ENCODE measurements at places on chromosomes 11 and 22. TPM values are rescaled to one million over a fixed set of nuclear protein-coding genes. Genes with fewer than 3 reads are reported as not detected.
A peak's percentile ranks its signal among the peaks of the same experiment; 100 is the strongest.

The COPB1 gene
- 93.5 TPM for total RNA-seq

The C11orf58 gene
- total RNA-seq: 142 TPM

The FOLR2 gene
- not detected for total RNA-seq

GRCh38 chr11:121536126-121536525, 83.4 kb upstream of the SORL1-AS1 start:
- peak; percentile 41 for DNase-seq

The DDIAS gene
- total RNA-seq: 26.9 TPM

DNA sequence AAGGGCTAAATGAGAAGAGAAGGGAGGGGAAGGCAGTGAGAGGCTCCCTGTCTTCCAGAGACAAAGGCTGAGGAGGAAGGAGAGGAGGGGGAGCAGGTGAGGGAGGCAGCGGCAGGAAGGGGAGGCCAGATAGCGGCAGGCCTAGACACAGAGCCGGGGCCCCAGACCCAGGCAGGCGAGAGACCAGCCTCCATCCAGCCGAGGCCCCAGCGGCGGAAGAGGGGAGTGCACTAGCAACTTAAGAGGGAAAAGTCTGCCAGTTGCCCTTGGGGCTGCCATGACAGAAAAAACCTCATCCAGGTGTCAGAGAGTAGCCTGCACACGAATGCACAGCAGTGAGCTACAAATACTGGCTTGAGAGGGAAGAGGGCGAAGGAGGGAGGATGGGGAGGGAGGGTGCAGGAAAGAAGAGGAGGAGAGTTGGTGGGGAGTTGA, 46.7 kb downstream of the IGLL1 start:
- peak; percentile 74 for DNase-seq

- DNase-seq: no peak
Observed at GRCh38 chr22:44395118-44396005, 82.6 kb upstream of the SHISAL1 start.

GRCh38 chr22:49751966-49752597, 75.6 kb downstream of the BRD1 start:
- DNase-seq: no peak

- DNase-seq: peak; percentile 58
Observed at GRCh38 chr11:75597636-75598035, 35.6 kb downstream of the SERPINH1 start.

GRCh38 chr11:82756765-82757639, 23.3 kb upstream of the FAM181B start:
- peak; percentile 53 for DNase-seq

DNA sequence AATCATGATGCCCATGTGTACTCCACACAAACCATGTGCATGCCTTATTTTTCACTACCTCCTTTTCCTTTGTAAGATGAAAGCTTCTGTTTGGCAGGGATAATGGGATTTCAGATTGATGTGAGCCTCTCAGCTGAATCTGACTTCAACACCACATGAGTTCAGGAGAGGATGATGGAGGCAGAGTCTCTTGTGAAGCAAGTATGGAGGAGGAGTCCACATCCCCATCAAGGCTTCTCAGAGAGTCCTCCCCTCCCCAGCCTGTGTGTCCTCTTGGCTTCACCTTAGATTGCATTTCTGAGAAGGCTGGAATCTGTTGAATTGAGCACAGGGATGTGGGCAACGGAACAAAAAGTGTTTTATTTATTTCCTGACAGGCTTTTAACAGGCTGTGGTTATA, 370.4 kb downstream of the FAT3 start:
- DNase-seq: no peak

DNA sequence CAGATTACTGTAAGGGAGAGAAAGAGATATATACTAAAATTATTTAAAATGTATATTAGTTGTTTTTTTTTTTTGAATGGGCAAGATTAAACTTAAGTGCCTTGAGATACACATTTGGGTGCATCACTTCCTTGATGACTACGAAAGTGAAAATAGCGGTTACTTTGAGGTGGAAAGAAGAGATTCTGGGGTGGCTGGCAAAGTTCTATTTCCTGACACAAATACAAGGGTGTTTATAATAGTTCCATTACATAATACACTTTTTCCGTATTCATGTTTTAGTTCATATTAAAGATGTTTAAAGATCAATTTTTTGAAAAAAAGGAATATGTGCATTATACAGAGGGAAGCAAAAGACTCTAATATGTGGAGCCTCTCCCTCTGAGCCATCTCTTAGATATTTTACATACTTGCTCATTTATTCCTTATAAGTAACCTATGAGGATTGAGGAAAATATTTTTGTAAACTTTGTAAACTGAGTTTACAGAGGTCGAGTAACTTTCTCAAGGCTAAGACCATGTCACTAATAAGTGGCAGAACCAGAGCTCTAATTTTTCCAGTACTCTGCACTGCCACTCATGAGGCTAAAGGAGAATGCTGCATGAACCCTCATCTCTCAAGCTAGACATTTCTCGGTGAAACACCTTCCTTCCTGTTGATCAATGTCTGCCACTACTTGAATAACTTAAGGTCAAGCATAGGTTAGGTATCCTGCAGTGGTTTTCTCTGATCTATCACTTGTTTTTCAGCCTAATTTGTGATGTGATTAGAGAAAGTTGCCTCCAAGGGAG, 58.6 kb downstream of the DDIAS start:
- peak; percentile 86 for DNase-seq

- DNase-seq: no peak
Observed at GRCh38 chr11:1072821-1073231, 1.8 kb upstream of the MUC2 start.

Data from activated CD4-positive, alpha-beta T cell treated with anti-CD3 and anti-CD28 coated beads, Interleukin-2, amount 10 ng/mL, durations not matched to agents 24 days and 14 days (primary cell).